CD4-positive, alpha-beta T cell treated with Interleukin-15 for 1 hour (primary cell): ENCODE measurements at places on chromosomes 16 and 17.

DNA sequence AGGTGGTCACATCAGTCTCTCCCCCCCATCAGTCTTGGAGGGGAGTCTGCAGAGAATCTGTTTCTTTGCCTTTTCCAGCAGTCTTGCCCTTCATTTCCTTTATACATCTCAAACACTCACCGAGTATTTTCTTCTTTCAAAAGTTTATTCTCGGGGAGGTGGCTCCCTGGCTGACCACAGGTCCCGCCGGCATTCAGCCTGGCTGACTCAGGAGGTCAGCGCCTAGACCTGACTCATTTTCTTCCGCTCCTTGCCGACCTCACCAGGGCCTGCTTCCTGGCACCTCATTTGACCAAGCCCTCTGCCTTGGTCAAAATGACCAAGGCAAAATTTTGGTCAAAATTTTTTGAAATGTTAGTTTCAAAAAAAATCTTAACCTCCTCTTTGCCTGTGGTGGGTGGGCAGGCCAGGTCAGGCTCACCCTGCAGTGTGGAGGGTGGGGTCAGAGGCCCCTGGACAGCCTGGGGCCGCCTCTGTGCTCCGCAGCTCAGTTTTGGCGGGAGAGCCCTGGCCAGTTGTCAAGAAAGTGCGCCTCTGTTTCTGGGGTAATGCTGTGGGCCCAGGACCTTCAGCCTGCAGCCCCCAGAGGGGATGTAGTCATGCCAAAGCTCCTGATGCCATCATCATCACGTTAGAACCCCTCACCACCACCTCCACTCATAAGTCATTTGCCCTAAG is 165.6 kb downstream of the SPECC1 start:
- DNase-seq = no peak

DNA sequence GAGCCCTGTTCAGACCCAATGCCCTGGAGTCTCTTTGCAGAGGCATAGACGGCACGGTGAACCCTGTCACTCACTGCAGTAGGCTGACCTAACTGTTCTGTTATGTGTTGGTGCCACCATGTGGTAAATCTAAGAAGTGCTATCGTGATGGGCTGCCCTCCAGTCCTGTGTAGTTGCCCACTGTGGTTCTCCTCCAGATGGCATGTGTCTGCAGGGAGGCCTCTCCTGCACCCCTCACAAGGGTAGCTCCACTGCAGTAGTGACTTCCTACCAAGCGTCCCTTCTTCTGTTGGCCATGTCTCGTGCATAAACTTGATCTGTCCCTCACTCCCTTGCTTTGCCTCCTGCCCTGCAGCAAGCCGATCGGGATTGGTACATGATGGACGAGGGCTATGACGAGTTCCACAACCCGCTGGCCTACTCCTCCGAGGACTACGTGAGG is 5.8 kb downstream of the DHX38 start:
- peak; percentile 39 for DNase-seq

DNA sequence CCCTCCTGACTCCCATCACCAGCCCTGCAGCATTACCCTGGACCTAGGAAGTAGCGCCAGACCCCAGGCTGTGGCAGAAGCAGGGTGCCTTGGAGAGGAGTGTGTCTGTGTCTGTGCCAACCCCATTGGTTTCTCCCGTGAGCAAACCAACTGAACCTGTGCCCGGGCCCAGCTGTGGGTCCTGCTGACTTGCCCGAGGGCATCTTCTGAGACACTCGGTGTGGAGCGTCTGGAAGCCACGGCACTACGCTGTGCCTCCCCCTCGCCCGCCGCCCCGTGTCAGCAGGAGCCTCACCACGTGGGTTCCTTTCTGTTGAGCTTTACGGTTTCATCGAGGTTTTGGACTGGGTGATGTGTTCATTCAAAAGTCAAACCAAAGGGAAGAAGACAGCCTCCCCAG is 27.8 kb downstream of the ZNF750 start:
- DNase-seq = no peak

DNA sequence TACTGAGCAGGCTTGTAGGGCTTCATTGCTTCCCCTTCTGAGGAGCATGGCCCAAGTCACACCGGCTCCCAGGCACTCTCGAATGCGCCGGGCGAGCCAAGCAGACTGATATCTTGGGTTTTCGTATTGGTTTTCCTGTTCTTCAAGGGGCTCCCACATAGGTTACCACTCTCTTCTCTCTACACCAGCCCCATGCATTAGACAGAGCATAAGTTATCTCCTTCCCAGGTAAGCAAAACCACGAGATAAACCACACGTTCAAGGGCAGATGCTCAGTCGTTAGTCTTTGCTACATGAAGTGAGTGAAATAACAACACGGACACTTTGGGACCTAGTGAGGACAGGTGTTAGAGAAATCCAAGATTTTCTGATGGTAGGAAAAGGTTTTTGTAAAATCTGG is 211.2 kb downstream of the ABCC12 start:
- DNase-seq = no peak

DNA sequence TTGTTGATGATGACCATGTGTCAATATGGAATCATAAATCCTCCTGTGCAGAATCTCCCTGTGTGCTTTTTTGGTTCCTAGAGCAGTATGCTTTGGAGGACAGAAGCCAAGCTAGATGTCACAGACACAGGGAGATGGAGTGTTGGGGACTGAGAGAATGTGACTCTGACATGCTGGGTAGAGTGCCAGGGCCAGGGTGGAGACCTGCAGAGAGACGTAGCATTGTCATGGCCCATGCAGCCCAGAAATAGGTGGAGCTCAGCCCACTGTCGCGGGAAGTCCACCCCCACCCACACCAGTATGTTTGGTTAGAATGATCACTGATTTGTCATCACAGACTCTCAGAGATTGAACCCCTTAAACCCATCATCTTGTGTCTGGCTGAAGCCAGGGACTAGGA is 39.2 kb upstream of the ADCY7 start:
- no peak for DNase-seq

- DNase-seq = peak; percentile 81
These were observed 3.3 kb upstream of the N4BP1 start for GRCh38 chr16:48613061-48613957.

DNA sequence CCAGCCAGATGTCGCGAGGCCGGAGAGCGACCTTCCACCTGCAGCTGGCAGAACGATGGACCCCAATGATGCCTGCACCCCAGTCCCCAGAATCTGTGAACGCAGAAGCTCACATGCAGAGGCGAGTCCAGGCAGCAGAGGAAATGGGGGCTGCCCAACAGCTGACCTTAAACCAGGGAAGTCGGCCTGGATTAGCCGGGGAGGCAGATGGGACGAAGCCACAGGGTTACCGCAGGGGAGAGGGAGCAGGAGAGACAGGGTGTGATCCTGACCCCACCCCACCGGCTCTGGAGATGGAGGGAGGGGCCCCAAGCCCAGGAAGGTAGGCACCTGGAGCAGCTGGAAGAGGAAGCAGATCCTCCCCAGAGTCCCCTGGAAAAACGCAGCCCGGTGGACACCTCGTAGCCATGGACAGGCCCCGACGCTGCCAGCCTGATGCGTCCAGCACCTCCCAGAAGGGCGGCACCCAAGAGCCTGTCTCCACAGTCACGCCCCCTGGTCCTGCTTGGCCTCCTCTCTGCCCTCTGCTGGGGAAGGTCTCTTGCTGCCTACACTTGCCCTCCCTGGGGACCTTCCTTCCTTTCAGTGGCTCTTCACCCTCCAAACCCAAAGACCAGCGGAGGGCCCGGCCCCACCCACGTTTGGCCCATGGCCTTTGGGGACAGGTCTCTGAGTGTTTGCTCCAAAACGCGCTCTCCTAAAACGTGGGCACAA is 37.3 kb downstream of the PIEZO1 start:
- DNase-seq = peak; percentile 39

DNA sequence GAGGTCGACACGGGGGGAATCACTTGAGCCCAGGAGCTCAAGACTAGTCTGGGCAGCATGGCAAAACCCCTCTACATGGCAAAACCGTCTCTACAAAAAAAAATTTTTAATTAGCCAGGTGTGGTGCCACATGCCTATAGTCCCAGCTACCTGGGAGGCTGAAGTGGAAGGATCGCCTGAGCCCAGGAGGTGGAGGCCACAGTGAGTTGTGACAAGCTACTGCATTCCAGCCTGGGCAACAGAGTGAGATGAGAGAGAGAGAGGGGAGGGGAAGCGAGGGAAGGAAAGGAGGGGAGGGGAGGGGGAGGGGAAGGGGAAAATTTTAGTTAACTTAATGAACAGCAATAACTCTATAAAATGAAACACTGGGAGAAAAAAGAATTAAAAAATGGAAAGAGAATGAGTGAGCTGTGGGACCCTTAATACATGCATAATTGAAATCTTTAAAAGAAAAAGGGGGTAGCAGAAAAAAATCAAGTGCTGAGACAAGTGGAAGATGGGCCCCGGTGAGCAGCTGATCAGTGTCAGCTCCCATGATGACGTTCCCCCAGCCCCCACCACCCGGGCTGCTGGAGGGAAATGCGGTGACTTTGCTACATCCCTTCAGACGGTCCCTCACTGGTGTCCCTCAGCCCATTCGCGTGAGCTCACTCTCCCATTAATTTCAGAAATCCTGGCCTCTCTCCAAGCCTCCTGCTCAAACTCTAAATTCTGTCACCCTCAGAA is 2.7 kb downstream of the ASGR2 start:
- DNase-seq = peak; percentile 45

DNA sequence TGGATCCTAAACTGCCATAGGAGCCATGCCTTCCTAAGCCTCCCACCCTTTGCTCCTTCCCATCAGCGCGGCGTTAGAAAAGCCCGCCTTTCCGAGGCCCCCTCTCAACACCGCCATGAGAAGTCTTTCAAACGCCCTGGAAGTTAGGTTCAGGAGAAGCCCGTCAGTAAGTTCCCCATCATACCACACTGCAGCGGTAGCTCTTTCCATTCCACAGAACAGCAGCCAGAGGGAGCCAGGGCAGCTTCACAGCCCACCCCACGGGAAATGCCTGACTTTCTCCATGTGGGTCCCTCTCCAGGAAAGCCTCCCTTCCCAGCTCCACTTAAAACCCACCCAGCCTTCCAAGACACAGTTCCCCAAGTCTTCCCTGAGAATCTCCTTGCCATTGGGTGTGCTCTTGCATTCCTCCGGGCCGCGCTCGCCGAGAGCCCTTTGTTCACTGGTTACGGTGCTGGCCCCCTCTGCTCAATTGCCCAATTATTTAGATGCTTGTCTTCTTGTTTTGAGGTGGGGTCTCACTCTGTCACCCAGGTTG is 28.7 kb downstream of the KIAA0513 start:
- no peak for DNase-seq

DNA sequence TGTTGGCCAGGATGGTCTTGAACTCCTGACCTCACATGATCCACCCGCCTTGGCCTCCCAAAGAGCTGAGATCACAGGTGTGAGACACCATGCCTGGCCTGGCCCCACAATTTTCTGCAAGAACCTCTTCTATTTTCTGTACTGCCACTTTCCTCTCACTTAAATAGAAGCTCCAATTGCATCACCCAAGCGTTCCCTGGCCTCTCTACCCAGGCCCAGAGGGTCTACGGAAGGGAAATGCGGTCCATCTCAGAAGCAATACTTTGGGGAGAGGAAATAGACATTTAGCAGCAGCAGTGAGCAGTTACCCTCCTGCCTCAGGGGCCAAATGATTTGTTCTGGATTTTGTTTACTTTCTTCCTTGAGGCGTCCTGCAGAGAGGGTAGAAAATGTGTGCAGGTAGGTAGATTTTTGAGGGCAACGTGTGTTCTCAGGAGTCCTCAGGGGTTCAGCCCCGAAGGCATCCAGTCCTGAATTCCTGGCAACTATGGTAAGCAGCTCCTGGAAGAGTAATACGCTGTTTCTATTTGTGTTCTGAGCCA is 11.0 kb downstream of the SLC6A4 start:
- no peak for DNase-seq

DNA sequence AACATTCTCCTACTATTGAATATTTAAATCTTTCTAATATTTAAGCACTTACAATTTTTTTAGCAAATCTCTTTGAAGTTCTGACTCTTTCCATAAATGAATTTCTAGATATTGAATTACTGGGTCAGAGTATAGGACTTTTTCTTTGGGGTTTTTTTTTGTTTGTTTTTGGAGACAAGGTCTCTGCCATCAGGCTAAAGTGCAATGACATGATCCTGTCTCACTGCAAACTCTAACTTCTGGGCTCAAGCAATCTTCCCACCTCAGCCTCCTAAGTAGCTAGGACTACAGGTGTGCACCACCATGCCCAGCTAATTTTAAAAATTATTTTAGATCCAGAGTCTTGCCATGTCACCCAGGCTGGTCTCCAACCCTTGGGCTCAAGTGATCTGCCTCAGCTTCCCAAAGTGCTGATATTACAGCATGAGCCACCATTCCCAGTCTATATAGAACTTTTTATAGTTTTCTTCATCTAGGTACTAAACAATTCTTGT is 24.9 kb downstream of the PIGL start:
- DNase-seq = no peak

DNA sequence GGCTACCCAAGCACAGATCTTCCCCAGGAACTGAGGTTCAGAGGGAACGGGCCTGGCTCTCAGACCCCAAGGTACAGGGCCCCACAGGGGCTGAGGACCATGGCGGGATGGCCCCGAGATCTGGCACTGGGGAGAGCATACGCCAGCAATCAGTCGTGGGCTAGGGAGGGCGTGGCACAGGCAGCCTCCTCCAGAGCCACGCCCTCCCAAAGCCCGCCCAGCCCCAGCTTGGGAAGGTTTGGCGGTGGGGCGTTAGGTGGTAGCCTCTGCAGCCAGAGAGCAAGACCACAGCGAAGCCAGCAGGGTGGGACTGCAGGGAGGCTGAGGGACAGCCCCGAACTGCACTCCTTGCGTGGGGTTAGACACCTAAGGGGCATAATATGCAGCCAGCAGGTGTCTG is 11.6 kb downstream of the WNT9B start:
- no peak for DNase-seq
